ENCODE measurements at places on chromosomes 2 and 18.

GRCh38 chr2:231917280-231918066 lies 8.7 kb downstream of the NPPC start:
- H3K36me3 ChIP-seq, result no peaks in the 10 kb centered on the region
- DNase-seq, result no peak
- H3K27ac ChIP-seq, result no peak overlapping the region
- no peak overlapping the region for H3K4me3 ChIP-seq

- peak; percentile 21 for DNase-seq
- no peaks in the 10 kb centered on the region for H3K4me1 ChIP-seq
- no peaks in the 10 kb centered on the region for H3K36me3 ChIP-seq
- H3K27me3 ChIP-seq, result peaks cover 8% of the 10 kb centered on the region
- H3K27ac ChIP-seq, result no peak overlapping the region
These were observed 80.6 kb upstream of the DOCK10 start for GRCh38 chr2:225122583-225123486.

DNA sequence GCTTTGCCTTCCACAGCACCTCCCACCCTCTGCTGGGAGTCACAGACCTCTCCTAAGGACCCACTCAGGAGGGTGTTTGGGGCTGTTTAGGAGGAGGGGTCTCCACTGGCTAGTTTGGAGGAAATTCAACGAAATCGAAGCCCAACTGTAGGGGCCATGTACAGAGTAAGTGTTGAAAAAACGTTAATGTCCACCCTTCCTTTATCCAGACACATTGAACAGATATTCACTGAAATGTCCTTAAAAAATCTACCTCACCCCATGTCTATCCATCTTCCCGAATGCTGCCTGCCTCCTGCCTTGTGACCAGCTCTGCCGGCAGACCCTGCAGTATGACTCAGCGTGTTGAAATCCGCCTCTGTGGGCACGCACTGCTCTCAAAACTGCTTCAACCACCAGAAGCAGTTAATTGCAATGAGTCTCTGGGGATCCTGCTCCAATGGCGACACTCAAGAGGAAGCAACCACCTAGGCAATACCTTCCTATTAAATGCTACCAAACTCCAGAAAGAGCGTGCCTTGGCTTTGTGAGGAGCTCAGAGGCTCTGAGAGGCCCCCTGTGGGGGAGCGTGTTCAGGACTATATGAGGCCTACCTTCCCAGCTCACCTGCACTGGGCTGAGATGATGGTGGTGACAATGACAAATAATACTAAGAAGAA lies 61.4 kb upstream of the RTN4 start:
- peaks cover 3% of the 10 kb centered on the region for H3K4me1 ChIP-seq
- H3K36me3 ChIP-seq, result no peaks in the 10 kb centered on the region
- no peak for DNase-seq
- H3K4me3 ChIP-seq, result no peak overlapping the region
- no peaks in the 10 kb centered on the region for H3K27me3 ChIP-seq

DNA sequence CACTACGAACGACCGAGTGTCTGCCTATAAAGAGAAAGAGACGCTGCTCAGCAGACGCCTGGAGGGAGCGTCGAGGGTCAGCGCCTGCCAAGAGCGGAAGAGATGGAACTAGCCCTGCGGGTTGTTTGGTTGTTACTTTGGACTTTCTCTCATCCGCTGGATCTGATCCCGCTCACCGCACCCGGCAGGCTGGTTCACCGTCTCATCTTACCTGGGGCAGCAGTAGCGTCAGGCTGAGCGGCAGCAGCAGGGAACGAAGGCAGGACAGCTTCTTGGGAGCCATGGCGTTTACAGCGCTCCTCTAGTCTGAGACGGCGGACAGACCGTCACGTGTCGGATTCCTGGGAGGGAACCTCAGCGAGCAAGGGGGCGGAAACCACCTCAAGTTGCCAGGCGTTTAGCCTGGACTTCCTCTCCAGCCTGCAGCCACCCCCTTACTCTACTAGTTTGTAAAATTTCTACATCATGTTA lies 1.9 kb downstream of the GLB1L start:
- DNase-seq, result no peak
- peaks cover 31% of the 10 kb centered on the region for H3K36me3 ChIP-seq
- peak overlapping the region; percentile 39 for H3K4me3 ChIP-seq
- H3K27ac ChIP-seq, result peak overlapping the region; percentile 56
- no peaks in the 10 kb centered on the region for H3K27me3 ChIP-seq

DNA sequence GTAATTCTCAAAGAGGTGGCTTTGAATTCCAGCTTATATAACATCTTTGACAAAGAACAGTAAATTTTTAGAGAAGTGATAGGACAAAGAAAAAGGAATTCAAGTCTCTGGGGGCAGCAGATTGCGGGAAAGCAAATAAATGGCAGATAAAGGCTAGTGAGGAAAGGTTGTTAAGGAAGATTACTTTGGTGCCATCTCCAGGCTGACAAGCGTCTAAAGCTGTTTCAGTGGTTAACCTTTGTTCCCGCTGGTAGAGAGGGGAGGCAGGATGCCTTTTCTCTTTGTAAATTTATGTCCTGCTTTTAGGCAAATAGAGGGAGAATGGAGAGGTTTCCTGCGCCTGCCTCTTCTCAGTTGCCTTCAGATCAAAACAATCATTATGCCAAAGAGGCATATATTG lies 431.2 kb upstream of the CHST9 start:
- H3K27ac ChIP-seq, result no peak overlapping the region
- no peaks in the 10 kb centered on the region for H3K4me1 ChIP-seq
- H3K4me3 ChIP-seq, result no peak overlapping the region
- no peaks in the 10 kb centered on the region for H3K36me3 ChIP-seq
- no peak for DNase-seq

GRCh38 chr18:58047556-58047882 lies 3.5 kb downstream of the NEDD4L start:
- H3K4me3 ChIP-seq, result no peak overlapping the region
- H3K27ac ChIP-seq, result no peak overlapping the region

Data from activated CD4-positive, alpha-beta memory T cell treated with anti-CD3 and anti-CD28 coated beads, Interleukin-2, amount 10 ng/mL, durations not matched to agents 7 days and 5 days (primary cell).